ENCODE measurements at places on chromosomes 7 and 10. TPM values are rescaled to one million over a fixed set of nuclear protein-coding genes. Genes with fewer than 3 reads are reported as not detected.

DNA sequence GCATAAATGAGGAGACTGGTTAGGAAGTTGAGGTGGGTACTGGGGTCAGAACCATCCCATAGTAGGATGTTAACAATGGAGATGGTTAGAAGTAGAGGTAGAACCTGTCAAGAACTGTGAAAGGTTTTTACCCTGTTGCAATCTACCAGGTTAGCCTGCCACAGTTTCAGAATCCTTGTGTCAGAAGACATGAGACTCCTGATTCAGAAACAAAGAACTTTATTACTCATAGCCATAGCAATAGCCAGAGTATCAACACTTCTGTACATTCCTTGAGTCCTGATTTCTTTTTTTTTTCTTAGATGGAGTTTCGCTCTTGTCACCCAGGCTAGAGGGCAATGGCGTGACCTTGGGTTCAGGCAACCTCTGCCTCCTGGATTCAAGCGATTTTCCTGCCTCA is 200.9 kb downstream of the GRM3 start:
- DNase-seq, result no peak

GOLGA7B gene
- total RNA-seq, result 0.04 TPM

- peak; percentile 52 for DNase-seq
Measured at GRCh38 chr7:3218411-3219225, 82.4 kb upstream of the SDK1 start.

DNA sequence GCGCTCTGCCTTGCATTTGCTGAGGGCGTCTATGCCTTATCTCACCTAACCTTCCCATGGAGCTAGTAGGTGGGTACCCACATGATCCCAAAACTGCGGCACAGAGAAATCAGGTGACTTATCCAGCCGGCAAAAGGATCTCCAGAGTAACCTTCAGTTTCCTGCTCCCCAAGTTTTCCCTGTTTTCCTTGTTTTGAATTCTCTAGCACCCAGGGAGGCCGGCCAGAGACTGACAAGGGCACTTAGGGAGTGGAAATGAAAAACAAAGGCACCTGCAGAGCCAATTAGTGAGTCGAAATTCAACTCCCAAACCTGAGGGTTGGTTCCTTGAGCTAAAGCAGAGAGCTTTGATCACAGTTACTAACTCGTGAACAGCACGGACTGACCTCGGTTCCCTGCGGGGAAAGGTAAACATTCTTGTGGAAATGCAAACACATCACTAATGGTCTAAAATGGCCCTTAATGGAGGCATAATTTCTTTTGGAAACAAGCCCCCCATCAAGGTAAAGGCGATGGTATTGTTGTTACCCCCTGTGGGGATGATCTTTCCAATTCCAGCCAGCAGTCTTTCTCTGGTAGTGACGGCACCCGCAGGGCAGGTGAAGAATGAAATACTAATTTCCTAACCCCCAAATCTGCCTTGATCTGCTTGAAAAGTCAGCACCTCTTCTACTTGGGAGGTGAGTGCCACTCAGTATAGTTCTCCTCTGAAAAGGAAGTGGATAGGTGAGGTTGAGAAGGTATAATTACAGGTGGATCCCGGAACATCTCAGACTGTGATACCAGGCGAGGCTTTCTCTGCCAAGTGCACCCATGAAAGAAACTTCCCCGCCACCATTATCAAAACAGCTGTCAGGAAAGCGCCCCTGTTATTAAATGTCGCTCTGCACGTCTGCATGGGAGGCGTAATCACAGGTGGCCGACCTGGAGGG is 365.6 kb upstream of the AUTS2 start:
- DNase-seq, result no peak

DNA sequence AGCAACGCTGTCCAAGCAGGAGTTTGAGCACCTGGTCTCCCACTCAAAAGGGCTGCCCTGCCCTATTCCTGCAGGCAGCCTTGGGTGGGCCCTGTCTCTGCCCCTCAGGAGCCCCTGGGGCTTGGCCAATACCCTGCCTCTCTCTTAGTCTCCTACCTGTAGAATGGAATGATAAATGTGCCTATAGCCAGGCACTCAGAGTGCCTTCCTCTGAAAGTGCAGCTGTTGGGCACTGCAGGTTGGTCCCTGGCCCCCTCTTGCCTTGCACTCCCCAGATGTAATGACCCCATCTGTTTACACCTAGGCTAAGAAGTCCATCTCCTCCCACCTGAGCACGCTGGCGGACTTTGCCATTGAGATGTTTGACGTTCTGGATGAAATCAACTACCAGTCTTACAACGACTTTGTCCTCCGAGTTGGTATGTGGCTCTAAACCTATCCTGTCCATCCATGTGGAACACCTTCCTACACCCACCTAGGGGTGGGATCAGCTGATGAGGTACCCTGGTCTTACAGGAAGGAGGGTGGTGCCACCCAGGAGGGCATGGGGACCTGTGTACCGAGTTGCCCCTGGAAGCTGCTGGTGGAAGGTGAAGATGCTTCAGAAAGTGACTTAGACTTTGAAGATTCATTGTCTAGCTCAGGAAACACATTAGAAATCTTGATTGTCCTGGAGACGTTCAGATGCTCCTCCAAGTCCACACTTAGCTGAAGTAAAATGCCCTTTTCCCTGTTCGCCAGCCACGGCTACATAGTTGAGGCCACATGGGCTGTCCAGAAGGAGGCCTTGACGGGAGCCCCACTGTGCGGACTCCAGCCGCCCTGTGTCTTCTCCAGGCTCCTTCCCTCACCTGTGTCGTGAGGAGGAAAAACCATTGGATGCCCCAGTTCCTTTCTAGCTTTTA is 134.1 kb downstream of the ADCY1 start:
- no peak for DNase-seq

VWDE gene
- 1.6 TPM for total RNA-seq

GRCh38 chr7:4951903-4952636 is 6.9 kb downstream of the MMD2 start:
- no peak for DNase-seq

- DNase-seq, result no peak
Measured at GRCh38 chr10:100882252-100882651, 30.5 kb upstream of the SLF2 start.

EIF4EBP2 gene
- total RNA-seq, result 32.9 TPM

GRCh38 chr10:97547962-97548361 is 24.6 kb upstream of the ANKRD2 start:
- peak; percentile 81 for DNase-seq

DNA sequence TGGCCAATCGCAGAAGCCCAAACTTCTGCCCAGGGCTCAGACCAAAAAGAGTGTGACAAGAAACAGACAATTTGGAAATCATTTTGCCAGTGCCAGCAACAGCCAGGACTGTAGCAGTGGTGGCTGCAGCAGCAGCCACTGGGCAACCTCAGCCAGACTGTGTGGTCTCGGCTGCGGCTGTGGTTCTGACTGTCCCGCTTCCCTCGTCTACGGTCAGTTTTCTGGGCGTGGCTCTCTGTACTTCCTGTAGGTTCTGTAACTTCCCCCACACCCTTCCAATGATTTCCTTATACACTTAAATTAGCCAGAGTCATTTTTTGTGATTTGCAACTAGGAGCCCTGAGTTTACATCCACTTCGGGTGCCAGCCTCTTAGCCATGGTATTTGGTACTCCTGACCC is 39.9 kb downstream of the CYTH3 start:
- DNase-seq, result no peak

GRCh38 chr7:91512958-91513357 is 248.7 kb downstream of the FZD1 start:
- no peak for DNase-seq

DNA sequence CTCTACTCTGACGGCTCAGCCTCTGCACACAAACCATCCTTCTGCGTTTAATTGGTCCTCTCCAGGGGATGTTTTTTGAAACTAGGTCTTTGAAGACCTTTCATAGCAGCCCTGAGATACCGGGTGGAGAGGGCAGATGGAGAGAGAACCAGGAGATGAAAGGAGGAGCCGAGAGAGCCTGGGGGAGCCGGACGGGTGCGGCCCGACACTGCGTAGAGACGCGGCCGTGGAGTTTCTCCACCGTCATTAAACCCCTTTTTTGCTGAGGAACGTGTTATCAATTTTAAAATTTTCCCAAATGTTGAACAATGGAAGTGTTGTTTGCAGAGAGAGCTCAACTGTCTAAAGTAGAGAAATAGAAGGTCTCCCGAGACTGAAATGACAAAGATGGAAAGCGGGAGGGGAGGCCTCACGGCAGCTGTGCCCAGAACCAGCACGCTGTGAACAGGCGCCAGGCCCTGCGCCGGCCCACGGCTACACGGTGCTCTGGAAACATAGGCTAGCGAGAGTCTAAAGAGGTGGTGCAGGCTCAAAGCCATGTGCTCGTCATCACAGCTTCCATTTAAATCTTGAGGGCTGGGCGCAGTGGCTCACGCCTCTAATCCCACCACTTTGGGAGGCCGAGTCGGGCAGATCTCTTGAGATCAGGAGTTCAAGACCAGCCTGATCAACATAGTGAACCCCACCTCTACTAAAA is 307.0 kb downstream of the PTPRN2 start:
- no peak for DNase-seq

DNA sequence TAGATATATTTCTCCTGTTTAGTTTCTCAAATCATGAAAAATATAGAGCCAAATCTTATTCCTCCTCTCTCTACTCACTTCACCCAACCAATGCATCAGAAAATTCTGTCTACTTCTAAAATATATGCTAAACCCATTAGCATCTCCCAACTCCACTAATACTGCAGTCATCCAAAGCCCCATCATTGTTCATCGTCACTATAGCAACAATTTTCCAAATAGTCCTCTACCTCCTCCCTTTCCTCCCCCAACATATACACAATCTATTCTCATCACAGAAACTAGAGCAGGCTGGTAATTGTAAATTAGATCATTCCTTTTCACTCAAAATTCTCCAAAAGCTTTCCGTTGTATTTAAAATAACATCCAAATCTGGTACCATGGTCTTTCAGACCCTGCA is 38.4 kb upstream of the C10orf120 start:
- no peak for DNase-seq

DNA sequence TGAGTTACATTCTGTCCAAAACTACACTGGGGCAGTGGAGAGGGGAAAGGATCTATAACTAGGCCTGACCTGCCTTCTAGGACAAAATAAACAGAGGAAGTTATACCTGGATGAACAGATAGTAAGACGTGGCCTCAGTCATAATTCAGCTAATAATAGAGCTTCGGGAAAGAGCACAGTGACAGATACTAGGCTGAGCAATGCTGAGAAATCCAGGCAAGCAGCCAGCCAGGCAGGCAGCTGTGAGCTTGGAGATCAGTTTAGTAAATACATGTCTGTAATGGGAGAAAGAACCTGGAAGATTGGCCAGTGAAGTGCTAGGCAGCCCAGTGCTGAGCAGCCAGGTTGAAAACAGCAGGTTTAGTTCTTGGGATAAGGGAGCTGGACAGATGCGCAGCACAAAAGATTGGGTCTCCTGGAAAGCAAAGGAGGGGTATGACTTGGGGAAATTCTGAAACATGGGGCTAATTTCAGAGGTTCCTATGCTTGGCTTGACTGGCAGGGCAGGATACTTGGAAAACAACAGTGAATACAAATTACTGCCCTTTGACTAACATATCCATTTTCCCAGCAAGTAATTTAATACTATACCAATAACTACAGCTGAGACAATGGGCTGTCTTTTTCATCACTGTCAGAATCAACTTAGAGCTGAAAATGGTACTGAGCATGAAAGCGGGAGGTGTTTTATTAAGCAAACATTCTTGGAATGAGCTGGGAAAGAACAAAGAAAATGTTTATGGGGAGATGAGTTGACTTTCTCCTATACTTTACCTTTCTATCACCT is 140.8 kb downstream of the DGKB start:
- DNase-seq, result peak; percentile 97

DNA sequence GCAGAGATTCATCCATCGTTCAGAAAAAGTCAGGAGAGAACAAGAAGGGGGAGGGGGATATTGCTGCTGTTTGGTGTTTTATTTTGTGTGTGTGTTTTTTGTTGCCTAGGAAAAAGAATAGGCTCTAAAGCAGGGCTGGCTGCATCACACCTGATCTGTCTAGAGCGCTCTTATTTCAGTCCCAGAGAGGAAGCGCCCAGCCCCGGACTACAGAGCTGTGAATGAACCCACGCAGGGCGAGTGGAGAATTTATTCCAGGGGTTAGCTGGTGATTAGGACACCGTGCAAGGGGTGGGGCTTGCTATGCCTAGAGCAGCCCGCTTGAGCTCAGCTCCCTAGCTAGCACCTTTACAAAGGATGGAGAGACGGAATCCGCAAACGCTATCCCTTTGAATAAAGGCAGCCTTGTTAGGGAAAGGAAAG is 621 bp upstream of the FAM13C start:
- peak; percentile 92 for DNase-seq

DNA sequence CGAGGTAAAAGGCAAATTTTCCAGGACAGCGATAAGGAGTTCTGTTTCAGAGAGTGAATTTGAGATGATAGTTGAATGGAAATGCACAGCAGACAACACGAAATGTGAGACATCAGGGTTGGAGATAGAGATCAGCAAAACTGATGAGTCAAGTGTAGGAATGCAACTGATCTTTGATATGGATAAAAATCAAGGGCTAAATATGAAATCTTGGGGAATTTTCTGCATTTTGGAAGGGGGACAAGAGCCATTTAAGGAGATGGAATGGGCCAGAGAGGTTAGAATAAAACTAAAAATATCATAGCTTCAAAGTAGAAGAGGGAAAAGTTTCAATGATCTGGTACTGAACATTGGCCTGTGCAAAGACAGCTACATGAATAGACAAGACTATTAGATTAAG is 11.5 kb downstream of the CISD1 start:
- no peak for DNase-seq

- DNase-seq, result no peak
Measured at GRCh38 chr10:18066947-18067346, 73.3 kb upstream of the CACNB2 start.

ESYT2 gene
- total RNA-seq, result 46.5 TPM

AKR1D1 gene
- not detected for total RNA-seq

GRCh38 chr10:24843256-24843655 is 109.2 kb downstream of the PRTFDC1 start:
- DNase-seq, result no peak

DNA sequence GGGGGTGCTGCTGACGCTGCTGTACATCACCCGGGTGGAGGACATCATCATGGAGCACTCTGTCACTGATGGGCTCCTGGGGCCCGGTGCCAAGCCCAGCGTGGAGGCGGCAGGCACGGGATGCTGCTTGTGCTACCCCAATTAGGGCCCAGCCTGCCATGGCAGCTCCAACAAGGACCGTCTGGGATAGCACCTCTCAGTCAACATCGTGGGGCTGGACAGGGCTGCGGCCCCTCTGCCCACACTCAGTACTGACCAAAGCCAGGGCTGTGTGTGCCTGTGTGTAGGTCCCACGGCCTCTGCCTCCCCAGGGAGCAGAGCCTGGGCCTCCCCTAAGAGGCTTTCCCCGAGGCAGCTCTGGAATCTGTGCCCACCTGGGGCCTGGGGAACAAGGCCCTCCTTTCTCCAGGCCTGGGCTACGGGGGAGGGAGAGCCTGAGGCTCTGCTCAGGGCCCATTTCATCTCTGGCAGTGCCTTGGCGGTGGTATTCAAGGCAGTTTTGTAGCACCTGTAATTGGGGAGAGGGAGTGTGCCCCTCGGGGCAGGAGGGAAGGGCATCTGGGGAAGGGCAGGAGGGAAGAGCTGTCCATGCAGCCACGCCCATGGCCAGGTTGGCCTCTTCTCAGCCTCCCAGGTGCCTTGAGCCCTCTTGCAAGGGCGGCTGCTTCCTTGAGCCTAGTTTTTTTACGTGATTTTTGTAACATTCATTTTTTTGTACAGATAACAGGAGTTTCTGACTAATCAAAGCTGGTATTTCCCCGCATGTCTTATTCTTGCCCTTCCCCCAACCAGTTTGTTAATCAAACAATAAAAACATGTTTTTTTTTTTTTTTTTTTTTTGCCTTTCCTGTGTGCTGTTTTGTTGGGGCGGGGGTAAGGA is 55.8 kb downstream of the TSPAN15 start:
- DNase-seq, result no peak
